ENCODE measurements at places on chromosomes 16 and 17.

GRCh38 chr17:5429191-5429887 is 9.4 kb downstream of the RPAIN start:
- DNase-seq: no peak
- no peak overlapping the region for H3K4me3 ChIP-seq
- H3K27me3 ChIP-seq: no peaks in the 10 kb centered on the region
- H3K36me3 ChIP-seq: peaks cover 3% of the 10 kb centered on the region

DNA sequence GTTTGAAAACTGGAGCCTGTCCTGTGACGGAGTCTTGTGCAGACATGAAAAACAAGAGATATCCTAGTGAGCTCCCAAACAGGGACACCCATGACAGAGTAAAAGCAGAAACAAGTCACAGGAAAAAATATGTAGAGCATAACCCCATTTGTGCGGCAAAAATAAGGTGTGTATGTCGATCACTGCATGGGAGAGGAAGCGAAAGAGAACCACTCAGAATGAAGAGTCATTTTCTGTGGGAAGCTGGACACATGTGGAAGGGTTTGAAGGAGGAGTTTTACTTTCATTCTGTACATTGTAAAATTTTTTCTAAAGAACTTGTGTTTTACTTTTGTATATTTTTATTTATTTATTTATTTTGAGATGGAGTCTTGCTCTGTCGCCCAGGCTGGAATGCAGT is 72.1 kb downstream of the JPH3 start:
- no peak overlapping the region for H3K27ac ChIP-seq
- no peaks in the 10 kb centered on the region for H3K36me3 ChIP-seq
- no peaks in the 10 kb centered on the region for H3K27me3 ChIP-seq

DNA sequence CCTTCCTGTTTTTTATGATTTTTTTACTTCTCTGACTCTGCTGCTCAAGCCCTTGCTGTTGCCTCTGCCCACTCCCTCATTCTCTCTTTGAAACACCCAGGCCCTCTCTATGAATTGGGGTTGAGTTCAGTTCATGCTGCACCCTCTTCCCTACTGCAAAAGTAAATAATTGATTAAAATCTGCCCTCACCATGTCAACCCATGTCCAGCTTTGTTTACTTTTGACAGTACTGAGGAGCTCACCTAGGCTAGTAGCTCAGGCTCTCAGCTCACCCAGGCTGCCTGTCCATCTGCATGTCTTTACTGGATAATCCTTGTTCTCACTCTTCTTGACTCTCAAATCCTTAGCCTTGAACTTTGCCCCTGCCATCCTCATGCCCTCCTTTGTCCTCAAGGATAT is 95.2 kb downstream of the SPACA3 start:
- no peak overlapping the region for H3K27ac ChIP-seq
- no peaks in the 10 kb centered on the region for H3K36me3 ChIP-seq
- no peaks in the 10 kb centered on the region for H3K4me1 ChIP-seq
- no peak overlapping the region for H3K4me3 ChIP-seq
- H3K27me3 ChIP-seq: peaks cover 47% of the 10 kb centered on the region

GRCh38 chr16:22386976-22387375 is 12.6 kb upstream of the CDR2 start:
- no peak for DNase-seq
- no peaks in the 10 kb centered on the region for H3K36me3 ChIP-seq
- H3K27ac ChIP-seq: no peak overlapping the region
- no peak overlapping the region for H3K4me3 ChIP-seq

- H3K4me3 ChIP-seq: no peak overlapping the region
- no peak overlapping the region for H3K27ac ChIP-seq
- no peaks in the 10 kb centered on the region for H3K27me3 ChIP-seq
- peaks cover 13% of the 10 kb centered on the region for H3K36me3 ChIP-seq
- DNase-seq: no peak
- peaks cover 33% of the 10 kb centered on the region for H3K4me1 ChIP-seq
Measured at GRCh38 chr17:77662833-77663232, 295.7 kb upstream of the TNRC6C start.

DNA sequence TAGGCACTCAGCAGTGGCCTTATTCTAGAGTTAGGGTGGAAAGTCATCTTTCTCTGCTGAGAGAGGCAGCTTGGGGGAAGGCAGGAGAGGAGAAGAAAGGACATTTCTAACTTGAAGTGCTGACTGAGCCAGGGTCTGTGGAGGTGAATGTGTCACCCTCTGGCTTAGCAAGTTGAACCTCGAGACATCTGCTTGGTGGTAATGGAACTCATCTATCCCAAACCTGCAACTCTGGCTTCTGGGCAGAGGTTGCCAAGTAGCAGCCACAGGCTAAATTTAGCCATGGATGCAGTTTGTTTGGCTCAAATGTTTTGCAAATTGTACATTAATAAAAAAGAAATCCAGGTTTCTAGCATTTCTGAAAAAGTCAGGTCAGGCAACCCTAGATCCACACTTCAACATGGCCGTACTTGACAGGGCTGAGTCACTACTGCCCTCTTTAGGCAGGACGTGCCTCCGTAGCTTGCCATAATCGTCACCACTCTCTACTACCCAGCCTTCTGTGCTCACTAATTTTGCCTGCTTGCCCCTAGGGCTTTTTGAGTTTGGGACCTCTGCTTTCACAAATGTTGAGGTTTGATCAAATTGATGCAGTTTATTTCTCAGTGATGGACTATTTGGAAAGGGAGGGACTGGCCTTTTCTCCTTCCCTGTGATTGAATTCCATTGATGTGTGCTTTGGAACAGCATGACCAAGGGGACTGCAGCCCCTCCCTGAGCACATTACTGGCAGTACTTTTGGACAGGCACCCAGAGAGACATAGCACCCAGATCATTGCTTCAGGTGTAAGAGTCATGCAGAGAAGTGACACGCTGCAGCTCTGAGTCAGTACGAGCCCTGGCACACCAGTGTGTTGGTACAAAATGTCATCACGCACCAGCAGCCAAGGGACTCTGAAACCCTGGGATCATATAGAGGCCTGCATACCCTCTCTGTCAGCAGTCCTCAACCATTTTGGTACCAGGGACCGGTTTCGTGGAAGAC is 5.2 kb downstream of the CDH13 start:
- no peak for DNase-seq
- no peak overlapping the region for H3K27ac ChIP-seq
- peaks cover 17% of the 10 kb centered on the region for H3K4me1 ChIP-seq
- H3K36me3 ChIP-seq: no peaks in the 10 kb centered on the region

DNA sequence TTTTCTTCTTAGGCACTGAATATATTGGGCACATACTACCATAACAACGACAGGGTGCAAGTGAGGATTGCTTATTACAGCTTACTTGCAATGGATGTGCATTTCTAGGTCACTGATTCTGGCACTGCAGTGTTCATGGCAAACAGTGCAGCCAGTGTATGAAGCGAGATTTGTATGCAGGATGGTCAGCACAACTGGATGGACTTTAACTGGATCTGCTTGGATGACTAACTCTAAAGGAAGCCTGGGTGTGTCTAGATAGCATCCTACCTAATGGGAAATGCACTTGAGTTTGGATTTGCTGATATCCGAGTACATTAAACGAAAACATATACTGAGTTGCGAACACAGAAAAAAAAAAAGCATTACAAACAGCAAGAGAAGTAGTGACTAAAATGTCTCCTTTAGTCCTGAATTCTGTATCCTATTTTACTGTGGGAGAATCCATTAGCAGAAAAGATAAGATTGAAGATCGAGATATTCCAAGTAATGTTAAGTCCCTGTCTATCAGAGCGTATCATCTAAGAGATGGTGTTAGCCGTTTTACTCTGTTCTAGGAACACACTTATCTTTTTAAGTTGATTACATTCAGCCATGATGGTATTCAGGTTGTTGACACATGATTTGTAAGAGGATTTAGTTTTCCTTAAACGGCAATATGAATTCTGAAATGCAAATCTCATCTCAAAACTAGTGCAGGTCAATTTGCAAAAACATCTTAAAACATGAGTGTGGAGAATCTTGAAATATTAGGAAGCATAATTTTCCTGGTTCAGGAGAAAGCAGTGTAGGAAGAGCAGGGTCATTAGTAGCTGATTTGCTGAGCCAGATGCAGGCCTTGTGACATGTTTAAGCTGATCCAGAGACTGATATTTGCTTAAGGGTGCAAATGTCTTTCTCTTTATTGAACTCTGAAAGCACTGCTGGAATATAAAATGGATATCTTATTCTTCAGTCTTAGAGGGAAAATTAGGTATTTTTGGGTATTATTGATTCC is 142.6 kb upstream of the CPHXL start:
- peaks cover 9% of the 10 kb centered on the region for H3K27me3 ChIP-seq
- no peaks in the 10 kb centered on the region for H3K4me1 ChIP-seq
- H3K27ac ChIP-seq: no peak overlapping the region

DNA sequence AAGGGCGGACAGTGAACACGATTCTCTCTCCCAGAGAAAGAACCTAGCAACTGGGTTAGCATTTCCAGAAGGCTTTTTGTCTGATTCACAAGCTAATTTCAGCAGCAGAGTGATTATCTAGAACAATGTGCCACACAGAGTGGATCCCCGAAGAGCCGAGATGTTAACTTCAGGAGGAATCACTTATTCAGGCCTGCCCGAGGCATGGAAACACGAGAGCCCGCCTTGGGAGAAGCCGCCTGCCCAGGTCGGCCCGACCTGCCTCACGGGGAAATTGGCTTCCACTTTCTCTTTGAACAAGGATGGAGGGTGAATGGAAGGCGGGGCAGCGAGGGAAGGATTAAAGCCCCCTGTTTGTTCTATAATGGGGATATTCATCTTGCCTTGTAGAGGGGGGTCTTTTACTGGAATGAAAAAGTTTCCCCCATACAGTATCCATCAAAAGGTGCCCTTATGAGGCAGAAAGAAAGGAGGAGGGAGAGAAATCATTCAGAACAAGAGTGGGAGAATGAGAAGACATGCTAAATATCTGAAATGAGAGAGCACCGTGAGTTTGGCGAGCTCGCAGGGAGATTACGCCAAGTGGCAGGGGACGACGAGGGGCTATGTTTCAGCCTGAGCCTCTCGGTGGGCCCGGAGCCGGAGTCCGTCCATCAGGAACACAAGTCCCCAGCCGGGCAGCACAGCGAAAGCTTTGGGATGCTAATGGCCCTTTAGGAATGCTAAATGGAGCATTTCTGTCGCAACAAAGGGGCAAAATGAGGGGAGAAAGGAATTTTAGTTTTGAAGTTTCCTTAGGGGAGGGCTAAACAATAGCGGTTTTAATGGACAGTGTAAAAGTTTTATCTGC is 33.0 kb downstream of the NTN1 start:
- DNase-seq: no peak
- H3K36me3 ChIP-seq: no peaks in the 10 kb centered on the region
- no peak overlapping the region for H3K4me3 ChIP-seq
- H3K27me3 ChIP-seq: no peaks in the 10 kb centered on the region

DNA sequence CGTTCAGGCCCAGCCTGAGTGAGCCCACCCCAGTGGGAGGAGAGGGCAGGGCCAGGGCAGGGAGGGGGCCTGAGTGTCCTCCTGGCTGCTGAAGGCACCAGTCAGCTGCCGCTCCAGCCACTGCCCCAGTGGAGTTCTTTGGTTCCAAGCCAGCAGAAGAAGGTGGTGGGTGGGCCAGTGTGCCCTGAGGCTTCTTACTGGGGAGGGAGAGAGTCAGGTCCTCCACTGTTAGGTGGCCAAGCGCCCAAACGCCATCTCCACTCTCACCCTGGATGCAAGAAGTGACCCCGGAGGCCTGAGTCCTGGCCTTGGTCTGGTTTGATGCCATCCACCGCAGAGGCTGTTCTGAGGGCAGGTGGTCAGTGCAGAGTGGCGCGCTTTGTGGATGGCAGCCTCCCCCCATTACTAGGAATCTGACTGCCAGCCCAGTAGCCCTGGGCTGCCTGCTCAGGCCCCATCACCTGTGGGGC is 2.2 kb downstream of the RNF213 start:
- DNase-seq: no peak
- peak overlapping the region; percentile 96 for H3K4me3 ChIP-seq
- peaks cover 54% of the 10 kb centered on the region for H3K4me1 ChIP-seq
- H3K36me3 ChIP-seq: peaks cover 36% of the 10 kb centered on the region
- peak overlapping the region; percentile 83 for H3K27ac ChIP-seq

DNA sequence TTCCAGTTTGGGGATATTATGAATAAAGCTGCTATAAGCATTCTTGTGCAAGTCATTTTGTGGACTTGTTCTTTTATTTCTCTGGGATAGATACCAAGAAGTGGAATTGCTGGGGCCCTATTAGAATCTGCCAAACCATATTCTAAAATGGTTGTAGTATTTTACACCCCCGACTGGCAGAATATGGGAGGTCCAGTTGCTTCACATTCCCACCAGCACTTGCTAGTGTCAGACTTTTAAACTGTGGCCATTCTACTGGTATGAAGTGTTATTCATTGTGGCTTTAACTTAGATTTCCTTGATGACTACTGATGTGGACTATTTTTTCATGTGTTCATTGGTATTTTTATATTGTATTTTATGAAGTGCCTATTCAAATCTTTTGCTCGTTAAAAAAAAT is 18.1 kb upstream of the NUP93 start:
- H3K4me1 ChIP-seq: peaks cover 29% of the 10 kb centered on the region
- H3K27me3 ChIP-seq: no peaks in the 10 kb centered on the region
- no peak overlapping the region for H3K27ac ChIP-seq
- H3K4me3 ChIP-seq: no peak overlapping the region

DNA sequence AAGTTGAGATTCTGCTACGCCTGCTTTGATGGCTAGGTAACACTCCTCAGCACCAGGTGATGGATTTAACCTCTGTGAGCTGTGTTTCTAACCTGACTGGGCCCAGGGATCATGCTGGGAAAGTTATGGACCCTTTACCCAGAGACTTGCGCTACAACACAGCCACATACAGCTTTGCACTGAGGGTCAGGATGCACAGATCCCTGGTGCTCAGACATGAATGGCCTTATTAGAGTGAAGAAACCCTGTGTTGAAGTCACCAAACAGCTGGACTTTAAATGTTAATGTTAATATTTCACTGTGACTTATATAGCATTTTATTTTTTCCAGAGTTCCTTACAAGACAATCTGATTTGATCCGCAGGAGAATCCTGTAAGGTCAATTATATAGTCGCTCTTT is 114.3 kb downstream of the MSI2 start:
- peaks cover 5% of the 10 kb centered on the region for H3K36me3 ChIP-seq
- H3K27me3 ChIP-seq: no peaks in the 10 kb centered on the region
- peaks cover 36% of the 10 kb centered on the region for H3K4me1 ChIP-seq
- DNase-seq: no peak
- no peak overlapping the region for H3K27ac ChIP-seq

DNA sequence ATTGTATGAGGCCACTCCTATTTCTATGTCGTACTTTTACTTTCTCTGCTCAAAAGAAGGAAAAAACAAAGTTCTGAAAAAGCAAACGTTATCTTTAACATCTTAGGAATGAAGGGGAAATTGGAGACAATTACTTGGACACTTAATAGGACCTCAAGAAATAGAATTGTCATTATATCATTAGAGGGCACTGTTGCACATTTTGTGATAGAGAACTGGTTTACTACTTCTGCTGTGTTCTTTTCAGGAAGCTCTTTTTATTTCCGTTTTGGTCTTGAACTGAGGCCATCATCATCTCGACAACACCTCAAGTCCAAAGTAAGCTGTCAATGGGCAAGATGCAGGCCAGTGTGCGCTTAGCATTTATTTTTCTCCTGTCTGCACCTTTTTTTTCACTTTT is 14.6 kb downstream of the COG4 start:
- DNase-seq: no peak
- peaks cover 11% of the 10 kb centered on the region for H3K36me3 ChIP-seq
- peaks cover 15% of the 10 kb centered on the region for H3K4me1 ChIP-seq

All from activated T-cell treated with anti-CD3 and anti-CD28 coated beads, Interleukin-2, amount 50 U/mL, for 72 hours (primary cell).